Stimulated activated CD4-positive, alpha-beta T cell treated with anti-CD3 and anti-CD28 coated beads, Interleukin-15, amount 100 ng/mL, for 1 hour (primary cell): ENCODE measurements at places on chromosomes 3 and 15.
A peak's percentile ranks its signal among the peaks of the same experiment; 100 is the strongest.

GRCh38 chr3:126184465-126185000 is 4.1 kb upstream of the ALDH1L1 start:
- no peak for DNase-seq

- no peak for DNase-seq
Observed at GRCh38 chr3:11143476-11143875, 10.8 kb upstream of the HRH1 start.

DNA sequence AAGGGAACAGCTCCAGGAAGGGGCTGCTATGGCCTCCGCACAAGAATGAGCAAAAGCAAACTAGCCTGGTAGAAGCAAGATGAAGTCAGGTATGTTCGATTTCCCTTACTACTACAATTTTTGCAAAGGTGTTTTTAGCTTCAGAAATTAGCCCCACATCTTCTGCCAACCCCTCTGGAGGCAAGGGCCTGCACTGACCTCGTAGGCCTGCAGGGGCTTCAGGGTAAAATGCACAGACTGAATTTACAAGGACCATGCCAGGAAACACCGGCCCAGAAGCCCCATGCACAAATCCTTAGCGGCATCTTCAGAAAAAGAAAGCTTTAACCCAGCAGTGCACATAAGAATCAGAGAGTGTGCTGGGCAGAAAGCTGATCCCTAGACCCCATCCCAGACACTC is 53.0 kb downstream of the SLC6A1 start:
- no peak for DNase-seq

- DNase-seq: no peak
Observed at GRCh38 chr15:85456798-85457197, 76.4 kb downstream of the AKAP13 start.

DNA sequence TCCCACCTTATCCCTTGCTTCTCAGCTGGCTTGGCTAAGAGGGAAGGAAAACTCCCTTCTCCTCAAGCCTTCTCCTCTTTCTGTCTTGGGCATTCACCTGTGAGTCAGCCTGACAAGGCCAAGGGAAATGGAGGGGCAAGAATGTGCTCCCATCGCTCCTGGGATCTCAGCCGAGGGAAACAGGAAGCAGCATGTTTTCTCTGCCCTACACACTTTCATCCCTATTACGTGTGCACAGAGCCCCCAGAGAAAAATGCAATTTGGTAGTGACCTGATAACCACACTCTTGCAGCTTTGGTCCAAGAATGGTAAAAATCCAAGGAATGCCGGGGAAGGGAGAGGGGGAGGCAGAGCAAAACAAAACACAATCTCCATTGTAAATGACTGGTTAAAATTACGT is 32.9 kb upstream of the MTMR10 start:
- no peak for DNase-seq

DNA sequence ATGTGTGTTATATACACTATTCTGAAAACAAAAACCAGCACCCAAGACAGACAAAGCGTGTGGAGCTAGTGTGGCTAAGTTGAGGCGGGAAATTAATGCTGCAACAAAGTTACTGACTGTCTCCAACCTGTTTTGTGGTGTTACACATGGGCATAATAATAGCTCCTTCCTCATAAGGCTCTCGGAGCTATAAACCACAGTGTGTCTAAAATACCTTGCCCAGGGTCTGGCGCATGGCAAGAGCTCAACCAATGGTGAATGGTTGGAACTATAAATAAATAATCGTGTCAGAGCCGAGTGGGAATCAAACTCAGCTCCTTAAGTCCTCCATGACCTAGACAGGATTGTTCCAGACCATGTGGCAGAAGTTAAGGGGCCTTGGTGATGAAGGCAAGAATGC is 35.9 kb upstream of the TFRC start:
- DNase-seq: no peak

DNA sequence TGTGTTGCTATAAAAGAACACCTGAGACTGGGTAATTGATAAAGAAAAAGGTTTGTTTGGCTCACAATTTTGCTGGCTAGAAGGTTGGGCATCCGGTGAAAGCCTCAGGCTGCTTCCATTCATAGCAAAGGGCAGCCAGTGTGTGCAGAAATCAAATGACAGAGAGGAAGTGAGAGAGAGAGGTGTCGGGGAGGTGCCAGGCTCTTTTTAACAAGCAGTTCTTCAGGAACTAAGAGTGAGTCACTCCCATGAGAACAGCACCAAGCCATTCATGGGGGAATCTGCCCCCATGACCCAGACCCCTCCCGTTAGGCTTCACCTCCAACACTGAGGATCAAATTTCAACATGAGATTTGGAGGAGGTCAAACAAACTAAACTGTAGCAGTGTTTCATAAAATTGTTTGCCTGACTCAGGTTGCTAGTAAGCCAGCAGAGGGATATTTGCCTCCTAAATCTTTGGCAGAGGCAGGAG is 4.5 kb upstream of the PARP15 start:
- no peak for DNase-seq

DNA sequence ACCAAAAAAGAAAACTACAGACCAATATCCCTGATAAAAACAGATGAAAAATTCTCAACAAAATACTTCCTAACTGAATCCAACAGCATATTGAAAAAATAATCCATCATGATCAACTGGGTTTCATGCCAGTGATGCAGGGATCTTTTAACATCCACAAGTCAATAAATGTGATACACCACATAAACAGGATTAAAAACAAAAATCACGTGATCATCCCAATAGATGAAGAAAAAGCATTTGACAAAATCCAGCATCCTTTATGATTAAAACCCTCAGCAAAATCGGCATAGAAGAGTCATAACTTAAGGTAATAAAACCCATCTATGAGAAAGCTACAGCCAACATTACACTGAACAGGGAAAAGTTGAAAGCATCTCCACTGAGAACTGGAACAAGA is 107.5 kb downstream of the DCLK3 start:
- DNase-seq: no peak

- DNase-seq: no peak
Observed at GRCh38 chr15:94230431-94230882, 904 bp upstream of the MCTP2 start.

GRCh38 chr3:58307639-58308215 is 1.4 kb downstream of the HTD2 start:
- DNase-seq: no peak

GRCh38 chr15:25770031-25770430 is 93.1 kb downstream of the ATP10A start:
- DNase-seq: no peak

DNA sequence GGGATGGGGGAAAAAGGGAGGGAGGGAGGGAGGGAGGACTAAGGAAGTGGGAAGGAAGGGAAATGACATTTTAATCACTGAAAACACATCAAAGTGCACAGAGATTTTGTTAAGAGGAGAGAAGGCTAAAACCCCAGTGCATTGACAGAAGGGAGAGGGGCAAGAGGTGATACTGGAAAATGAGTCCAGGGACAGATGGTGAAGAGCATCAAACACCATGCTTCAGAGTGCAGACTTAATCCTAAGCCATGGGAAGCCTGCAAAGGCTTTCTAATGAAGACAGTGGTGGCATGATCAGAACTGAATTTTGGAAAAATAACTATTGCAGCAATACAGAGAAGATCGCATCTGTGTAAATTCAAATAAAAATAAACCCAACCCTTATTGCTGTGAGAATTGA is 41.8 kb downstream of the HGD start:
- DNase-seq: no peak

GRCh38 chr15:93035953-93036810 is 52.8 kb downstream of the RGMA start:
- peak; percentile 22 for DNase-seq

GRCh38 chr3:127194601-127195187 is 1.8 kb downstream of the PRR23E start:
- no peak for DNase-seq

DNA sequence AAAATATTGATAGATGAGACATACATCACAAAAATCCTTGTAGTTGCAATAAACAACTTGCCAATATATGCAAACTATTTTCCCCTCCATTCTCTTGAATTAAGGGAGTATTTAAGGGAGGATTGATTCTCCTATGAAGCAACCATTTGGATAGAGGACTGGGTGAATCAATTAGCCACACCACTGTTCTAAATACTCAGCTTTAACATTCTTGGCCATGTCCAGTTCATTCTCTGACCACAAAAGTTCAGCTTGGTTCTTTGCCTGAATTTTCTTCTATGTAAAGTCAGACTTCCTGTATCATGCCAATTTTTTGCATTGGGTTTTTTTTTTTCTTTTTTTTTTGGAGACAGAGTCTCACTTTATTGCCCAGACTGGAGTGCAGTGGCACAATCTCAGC is 15.8 kb upstream of the SEC11A start:
- no peak for DNase-seq

- no peak for DNase-seq
Observed at GRCh38 chr3:108394016-108394415, 97.7 kb downstream of the HHLA2 start.

GRCh38 chr3:122025296-122025695 is 3.2 kb upstream of the ILDR1 start:
- no peak for DNase-seq

DNA sequence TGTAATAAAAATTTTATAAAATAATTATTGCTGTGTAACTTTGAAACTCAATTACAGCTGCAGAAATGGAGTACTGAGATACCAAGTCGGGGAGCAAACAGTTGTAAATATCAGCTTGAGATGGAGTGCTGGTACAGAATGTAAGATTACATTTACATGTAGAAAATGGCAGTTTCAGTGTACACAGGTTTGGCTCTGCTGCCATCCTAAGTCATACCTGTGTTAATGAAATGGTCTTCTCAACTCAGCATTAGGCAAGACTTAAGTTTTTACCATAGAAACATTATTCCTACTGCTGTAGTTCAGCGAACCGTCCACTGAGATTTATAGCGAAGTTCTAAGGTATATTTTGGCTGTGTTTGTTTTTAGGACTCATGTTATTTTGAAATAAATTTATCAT is 110.1 kb upstream of the TBL1XR1 start:
- no peak for DNase-seq

DNA sequence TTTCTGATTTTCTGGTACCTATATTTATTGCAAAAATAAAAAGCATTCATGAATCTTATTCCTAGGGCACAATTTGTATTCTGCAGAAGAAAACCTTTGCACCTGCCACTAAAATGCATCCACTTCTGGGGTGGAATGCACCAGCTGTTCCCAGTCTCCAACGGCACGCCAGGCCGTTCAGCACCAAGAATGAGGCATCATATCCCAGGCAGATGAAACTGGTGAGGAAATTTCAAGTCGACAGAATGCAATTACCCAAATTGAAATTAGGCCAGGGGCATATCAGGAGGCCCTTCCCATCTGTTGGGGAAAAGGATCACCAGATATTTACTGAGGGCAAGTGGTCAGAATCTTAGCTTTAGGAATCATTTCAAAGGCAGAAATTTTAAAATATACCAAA is 13.6 kb upstream of the RBMS3 start:
- no peak for DNase-seq

- DNase-seq: no peak
Observed at GRCh38 chr3:54206874-54207273, 84.5 kb downstream of the CACNA2D3 start.

GRCh38 chr3:54951405-54951804 is 23.5 kb upstream of the LRTM1 start:
- no peak for DNase-seq

GRCh38 chr3:110731148-110731547 is 340.5 kb upstream of the NECTIN3 start:
- no peak for DNase-seq

DNA sequence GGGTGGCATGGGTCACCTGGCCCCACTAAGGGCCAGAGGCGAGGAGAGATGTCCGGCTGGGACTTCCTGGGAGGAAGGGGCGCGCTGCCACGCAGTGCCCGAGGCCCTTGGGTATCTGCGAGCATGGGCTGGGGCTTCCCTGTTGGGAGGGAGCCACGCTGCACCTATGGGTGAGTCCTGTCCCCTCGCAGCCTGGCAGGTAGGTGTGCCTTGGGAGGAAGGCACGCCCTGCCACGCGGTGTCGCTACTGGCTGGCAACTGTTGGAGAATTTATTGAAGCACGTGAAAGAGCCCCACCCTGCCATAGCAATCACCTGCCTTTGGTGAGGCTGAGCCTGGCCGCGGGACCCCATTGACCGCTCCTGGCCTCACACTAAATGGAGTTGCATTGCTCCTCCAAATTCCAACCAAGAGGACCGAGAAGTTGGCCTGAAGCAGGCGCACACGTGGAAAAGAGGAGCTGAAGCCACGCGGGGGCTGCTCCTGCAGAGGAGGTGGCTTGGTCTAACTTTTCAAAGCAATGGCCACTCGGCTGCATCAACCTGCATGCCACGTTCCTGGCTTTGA is 134.2 kb downstream of the TJP1 start:
- DNase-seq: no peak
